ENCODE measurements at places on chromosomes 7 and 10.

DNA sequence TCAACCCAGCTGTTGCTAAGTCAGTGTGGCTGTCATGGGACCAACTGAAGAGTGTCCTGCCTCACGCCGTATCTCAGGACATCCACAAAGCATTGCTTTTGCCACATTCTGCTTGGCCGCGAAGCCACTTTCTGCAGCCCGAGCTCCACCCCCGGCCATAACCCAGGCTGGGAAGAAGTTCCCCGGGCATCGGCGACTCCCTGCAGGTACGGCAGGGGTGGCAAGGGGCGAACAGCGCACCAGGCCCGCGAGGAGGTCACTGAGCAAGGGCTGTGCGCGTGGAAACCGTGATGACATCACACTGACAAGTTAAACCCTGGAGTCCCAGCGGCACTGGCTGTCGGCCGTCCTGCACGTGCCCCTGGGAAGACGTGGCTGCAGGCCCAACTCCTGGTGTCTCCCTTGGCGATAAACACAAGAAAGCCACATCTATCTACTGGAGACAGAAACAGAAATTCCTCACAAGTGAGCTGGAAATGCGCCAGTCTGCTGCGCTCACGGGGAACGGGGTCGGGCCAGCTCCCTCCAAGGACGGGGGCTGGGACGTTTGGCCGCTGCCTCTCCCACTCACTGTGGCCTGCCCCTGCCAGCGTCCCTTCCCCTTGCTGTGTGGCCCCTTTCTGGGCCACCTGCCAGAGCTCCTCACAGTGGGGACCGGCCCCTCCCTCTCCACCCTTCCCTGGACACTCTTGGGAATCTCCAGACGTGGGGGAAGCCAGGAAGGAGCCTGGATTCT lies 326.3 kb downstream of the DNAJB6 start:
- no peak for DNase-seq

DNA sequence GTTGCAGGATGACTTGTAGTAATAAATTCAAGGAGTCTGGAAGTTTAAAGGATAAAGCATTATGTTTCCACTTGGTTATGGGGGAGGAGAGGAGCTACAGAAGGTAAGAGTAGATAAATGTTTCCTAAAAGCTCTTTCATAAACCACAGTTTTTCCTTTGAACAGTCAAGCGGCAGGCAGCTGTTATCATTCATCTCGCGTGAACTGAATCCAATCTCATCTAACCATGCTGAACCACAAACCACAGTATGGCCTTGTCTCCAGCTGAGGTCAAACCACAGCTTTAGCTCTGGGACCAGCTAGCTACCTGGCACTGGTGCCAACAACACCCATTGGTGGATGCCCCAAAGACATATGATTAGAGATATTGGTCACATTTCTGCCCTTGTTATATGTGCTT lies 63.3 kb downstream of the NOC3L start:
- no peak for DNase-seq

- no peak for DNase-seq
Measured at GRCh38 chr10:90143937-90144336, 442.5 kb downstream of the KIF20B start.

DNA sequence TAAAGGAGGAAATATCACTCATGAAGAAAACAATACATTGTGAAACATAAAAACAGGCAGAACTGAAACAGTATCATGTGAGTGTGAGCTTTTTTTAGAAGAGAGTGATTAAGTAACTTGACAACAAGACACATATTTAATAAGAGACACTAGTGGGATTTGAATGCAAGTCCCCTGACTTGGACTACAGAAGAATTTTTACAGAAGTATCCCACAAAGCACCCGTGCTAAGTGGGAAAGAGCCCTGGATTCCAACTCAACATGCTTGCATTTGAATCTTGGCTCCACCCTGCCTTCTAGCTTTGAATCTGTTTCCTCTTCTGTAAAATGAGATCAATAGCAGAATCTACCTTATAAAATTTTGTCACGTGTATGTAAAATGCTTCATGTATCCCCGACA lies 166.2 kb downstream of the ZNF365 start:
- DNase-seq = no peak

DNA sequence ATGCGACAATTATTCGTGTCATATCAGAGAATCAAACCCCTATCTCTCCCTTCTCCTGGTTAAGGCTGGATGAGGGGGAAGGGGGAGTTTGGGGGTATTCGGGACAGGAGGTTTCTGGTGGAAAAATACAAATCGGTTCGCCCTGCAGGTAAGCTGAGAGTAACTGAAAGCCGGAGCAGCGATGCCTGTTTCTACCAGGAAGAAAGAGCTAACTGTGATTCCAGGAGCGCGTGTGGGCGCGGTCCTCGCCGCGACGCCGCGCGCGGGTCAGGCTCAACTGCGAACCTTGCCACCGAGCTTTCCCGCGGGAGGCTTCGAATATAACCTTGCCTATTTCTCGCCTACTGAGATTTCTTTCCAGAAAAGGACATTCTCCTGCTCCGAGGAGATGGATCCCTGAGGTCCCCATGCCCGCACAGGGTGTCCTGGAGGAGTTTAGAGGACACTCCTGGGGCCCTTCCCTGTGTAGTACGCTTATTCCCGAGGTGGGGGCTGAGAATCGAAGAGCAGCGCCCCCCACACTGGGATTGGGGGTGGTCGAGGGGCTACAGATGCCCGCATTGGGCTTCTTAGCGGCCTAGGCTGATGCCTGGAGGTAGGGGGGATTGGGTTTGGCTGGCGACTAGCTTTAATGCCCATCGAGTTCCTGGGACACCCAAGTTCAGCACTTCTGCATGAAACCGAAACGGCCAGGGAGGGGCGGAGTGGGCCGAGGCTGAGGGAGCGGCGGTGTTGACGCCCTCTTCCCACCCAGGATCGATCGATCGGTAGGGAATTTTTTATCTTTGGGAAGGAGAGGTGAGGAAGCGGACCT lies 13.0 kb upstream of the DLX6 start:
- no peak for DNase-seq

DNA sequence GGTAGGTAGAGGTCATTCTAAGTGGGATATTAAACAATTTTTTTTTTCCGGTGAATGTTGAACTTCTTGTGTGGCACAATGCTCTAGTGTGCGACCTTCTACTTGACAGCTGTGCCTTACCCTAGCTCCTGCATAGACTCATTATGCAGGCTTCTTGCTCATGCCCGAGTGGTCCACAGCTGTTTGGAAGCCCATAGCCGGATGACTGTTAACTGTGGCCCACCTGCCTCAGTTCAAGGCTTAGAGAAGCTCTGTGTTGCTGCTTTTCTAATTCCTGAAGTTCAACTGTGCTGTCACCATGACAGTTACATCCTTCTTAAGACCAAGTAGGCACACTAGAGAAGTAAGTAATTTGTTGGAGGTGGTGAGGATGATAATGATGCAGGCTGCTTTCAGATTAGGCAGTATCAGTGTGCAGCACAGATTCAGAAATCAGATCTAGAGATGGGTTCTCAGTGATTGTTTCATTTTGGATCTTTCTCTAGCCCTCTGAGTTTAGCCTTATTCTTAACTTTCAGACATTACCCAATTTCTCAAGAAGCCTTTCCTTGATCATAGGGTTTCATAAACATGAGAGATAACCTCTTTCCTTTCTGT lies 278.4 kb downstream of the PHF14 start:
- no peak for DNase-seq

DNA sequence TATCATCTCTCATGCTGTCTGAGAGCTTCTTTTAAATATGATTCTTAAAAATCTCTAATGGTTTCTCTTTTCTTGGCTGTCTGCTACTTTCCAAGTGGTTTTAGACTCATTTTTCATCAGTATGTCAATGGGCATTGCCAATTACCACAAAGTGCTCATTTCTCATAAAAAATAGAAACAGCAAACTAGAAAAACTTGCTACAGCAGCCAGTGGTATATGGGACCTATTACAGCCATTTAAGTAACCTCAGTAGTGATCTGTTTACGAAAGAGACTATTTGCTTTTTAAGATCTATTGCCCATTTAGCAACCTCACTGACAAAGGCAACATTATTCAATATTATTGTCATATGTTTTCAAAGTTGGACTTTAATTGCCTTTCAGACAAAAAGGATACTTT lies 207.1 kb upstream of the RHOBTB1 start:
- DNase-seq = no peak

DNA sequence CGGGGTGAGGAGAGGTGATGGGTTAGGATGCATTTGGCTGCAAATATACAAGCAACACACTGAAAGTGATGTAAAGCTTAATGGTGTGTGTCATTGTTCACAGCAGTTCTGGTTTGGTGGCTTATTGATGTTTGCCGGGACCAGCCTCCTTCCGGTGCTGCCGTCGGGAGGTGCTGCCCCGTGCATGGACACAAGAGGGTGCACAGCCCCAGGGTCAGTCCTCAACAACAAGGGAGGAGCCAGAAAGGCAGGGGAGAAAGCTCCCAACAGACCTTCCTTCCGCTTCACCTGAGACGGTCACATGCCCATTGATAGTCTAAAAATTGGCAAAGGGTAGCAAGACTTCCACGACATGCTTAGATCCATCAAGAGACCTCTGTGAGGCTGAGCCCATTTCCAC lies 9.5 kb downstream of the RNF32 start:
- no peak for DNase-seq

DNA sequence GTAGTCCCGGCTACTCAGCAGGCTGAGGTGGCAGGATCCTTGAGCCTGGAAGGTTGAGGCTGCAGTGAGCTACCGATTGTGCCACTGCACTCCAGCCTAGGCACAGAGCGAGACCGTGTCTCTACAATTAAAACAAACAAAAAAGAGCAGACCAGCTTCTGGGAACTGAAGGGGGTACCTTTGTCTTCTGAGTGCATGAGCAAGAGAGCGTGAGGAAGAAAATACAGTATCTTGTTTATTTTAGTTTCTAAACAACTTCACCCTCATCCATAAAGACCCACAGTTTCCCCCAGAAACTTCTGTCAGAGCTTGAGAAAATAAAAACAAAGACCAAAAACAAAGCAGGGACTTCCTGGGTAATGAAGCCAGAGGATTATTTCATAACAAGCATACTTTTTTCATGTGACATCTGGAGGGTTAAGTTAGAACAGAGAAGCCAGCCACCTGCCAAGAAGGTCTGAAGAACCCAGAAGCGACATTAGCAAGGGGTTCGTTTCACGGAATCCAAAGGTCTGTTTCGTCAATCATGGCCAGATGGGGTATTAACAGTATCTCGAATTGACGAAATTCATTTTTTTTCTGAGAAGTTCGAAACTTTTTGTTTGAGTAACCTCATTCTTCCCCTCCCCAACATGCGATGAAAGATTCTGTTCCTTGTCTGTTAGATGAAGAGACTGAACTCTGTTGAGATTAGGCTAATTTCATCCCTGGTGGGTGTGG lies 10.2 kb upstream of the IL2RA start:
- DNase-seq = no peak

DNA sequence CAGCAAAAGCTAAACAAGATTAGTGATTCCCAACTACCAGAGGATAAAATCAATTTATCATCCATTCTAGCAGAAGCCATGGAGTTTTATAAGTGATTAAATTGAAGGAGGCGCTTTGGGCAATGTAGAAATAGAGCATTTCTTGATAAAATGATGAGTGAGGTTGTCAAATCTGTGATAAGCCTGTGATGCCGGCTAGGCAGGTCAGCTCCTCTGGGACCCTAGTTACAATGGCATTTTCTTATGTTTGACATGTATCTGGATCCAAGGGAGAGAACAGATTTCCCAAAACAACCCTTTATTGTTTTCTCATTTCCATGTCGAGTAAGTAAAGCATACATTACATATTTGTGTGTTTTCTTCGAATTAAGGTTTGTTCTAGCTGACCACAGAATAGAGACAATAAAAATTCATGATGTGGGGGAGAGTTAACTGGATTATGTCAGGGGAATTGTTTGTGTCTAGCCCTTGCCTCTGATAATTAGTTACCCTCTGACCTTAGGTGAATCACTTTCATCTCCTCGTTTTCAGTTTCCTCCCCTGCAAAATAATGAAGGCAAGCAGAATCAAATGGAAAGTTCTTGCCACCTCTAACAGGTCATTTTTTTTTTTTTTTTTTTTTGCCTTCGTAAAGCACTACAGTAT lies 378.5 kb downstream of the CNTNAP2 start:
- DNase-seq = no peak

GRCh38 chr10:80458638-80459037 lies 4.5 kb downstream of the TSPAN14 start:
- no peak for DNase-seq

GRCh38 chr10:51685768-51686167 lies 13.6 kb downstream of the CSTF2T start:
- no peak for DNase-seq

Data from effector CD4-positive, alpha-beta T cell (primary cell).